ENCODE measurements at places on chromosomes 1 and 21. TPM values are rescaled to one million over a fixed set of nuclear protein-coding genes. Genes with fewer than 3 reads are reported as not detected.

- DNase-seq: no peak
Measured at GRCh38 chr1:3323021-3323795, 131.3 kb upstream of the ARHGEF16 start.

DNA sequence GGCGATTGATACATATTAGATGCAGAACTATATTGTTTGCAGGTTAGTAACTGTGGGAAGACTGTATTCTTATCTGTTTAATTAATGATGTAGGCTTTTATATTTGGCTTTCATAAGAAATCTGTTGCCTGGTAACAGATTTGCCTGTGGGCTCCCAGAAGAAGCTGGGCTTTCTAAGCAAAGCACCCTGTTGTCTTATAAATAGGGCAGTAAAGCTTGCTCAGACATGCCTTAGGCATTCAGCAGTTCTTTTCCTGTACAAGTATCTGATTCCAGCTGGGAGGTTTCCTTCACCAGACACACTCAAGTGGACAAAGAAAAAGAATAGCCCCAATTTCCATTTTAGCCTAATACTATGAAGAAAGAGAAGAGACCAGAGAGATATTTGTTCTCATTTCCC lies 524.0 kb downstream of the LRRIQ3 start:
- no peak for DNase-seq

- DNase-seq: no peak
Measured at GRCh38 chr1:184419350-184420161, 32.7 kb downstream of the C1orf21 start.

DNA sequence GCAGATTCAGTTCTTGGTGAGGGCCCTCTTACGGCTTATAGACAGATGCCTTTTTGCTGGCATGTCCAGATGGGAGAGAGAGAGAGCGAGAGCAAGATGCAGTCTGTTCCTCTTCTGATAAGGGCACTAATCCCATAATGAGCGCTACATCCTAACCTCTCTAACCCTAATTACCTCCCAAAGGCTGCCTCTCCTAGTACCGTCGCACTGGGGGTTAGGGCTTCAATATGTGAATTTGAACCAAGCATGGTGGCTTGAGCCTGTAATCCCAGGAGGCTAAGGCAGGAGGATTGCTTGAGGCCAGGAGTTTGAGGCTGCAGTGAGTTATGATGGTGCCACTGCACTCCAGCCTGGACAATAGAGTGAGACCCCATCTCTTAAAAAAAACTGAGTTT lies 10.5 kb upstream of the SDE2 start:
- DNase-seq: no peak

DNA sequence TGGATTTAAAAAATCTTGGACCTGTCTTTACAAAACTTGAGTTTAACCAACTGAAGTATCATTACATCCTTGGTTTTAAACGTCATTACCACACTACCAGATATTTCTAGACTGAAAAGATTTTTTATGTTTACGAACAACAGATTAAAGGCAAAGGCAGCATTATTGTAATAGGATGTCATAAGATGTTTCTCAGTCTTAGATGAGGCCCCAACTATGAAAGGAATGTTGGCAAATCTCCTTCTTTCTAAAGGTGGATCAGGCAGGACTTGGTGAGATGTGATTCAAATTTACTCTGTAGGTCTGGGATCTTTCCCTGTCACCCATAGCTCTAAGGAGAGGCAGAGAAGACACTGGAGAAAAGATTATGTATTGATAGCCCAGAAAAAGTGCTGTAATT lies 417.9 kb downstream of the PTBP2 start:
- DNase-seq: peak; percentile 60

DNA sequence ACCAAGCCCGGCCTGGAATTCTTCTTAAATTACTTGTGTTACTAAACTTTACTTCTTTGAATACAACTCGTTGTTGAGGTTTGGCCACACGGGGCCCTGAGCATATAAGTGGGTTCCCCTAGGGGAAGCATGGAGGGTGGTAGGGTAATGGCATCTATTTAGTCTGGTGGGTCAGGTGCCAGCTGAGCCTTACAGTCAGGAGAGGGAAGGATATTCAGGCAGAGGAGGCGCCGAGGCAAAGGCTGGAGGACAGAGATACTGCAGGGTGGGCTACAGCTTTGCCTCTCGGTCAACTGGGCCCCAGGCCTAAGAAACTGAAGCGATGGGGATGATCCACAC lies 424 bp upstream of the NECAP2 start:
- DNase-seq: no peak

DNA sequence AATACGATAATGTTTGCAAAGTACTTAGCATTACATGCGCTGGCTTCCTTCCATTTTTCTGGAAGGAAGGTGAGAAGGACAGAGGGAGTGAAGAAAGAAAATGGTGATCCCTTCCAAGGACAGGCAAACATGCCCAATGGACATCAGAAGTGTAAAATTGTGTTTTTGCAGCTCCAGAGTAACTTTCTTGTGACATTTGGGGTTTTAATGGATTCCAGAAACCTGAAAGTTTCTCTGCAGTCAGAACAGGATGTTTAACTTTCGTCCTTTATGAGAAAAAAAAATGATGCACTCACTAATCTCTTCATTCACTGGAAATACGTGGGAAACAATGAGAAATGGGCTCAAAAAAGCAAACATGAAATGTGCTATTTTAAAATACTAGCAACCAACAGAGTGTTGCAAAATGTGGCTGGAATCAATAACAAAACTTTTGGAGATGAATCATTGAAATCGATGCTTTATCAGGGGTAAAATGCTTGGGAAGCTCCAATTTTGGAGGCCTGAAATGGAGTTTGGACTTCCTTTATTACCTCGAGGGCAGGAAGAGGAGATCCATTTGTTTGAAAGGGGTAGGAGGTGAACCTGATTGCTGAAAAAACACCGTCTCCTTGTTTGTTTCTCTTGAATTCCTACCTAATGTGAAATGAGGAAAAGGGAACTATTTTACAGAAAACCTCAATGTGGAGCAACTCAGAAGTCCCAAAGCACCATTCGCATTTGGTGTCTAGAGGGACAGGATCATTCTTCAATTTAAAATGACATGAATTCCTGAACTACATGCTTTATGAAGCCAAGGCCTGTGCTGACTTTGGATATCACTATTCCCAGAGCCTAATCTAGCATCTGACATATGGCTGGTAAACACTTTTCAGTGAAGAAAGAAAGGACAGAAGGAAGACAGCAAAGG lies 129.5 kb downstream of the TRABD2B start:
- no peak for DNase-seq

GRCh38 chr21:42148584-42148983 lies 70.4 kb upstream of the ABCG1 start:
- DNase-seq: no peak

GRCh38 chr1:33256471-33257206 lies at the start of gene ZNF362:
Gene ZNF362 (plus strand): TSS chr1:33256492. CDS start chr1:33270575, 14,083 bp downstream.
- peak; percentile 88 for DNase-seq

GRCh38 chr1:159122005-159122621 lies 45.5 kb upstream of the AIM2 start:
- DNase-seq: no peak

- DNase-seq: no peak
Measured at GRCh38 chr1:160359559-160360226, 7.2 kb upstream of the NHLH1 start.

GRCh38 chr1:219442611-219443061 lies 170.3 kb downstream of the ZC3H11B start:
- no peak for DNase-seq

- no peak for DNase-seq
Measured at GRCh38 chr21:38734646-38735365, 70.9 kb upstream of the ETS2 start.

- no peak for DNase-seq
Measured at GRCh38 chr1:9027307-9027706, 1.1 kb upstream of the SLC2A7 start.

Gene IVL
- not detected for total RNA-seq

Gene UCHL5
- total RNA-seq: 33.4 TPM

Gene SPSB1
- total RNA-seq: 24.4 TPM

Gene FASLG
- not detected for total RNA-seq

Gene PLEKHA6
- 0.76 TPM for total RNA-seq

Gene A3GALT2
- total RNA-seq: not detected

Gene TCHHL1
- total RNA-seq: not detected

Data from SJSA1 (cell line).